ENCODE measurements at places on chromosomes 13 and 19.

DNA sequence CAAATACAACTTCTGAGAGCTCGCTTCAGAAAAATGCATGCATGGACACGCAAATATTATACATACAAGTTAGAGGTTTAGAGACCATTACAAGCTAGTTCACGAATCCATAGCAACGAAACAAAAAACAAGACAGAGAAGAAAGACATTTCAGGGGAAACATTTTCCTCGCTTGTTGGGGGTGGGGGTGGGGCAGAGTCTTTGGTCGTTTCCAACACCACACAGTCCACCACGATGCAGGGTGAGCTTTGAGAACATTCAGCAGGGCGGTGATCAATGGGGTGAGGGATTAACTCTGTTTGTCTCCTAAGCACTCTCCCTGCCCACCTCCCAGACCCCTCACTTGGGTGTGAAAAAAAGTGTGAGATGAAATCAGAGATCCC is 651 bp downstream of the OXGR1 start:
- no peak for DNase-seq

DNA sequence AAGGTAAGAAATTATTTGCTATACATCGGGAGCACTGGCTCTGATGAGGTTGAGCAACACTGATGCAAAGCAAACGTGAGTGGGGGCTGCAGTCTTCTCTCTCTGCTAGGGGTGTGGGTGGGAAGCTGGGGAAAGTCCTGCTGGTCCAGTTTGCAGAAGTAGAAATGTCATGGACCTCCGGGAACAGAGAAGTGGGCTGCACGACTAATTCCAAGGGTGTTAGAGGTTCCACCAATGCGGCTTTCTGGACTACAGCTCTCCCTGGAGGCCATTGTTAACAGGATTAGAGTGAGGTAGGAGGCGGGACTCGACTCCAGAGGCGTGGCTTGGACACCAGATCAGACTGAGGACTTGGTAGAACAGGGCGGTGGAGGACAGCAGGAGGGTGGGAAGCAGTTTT is 5.7 kb upstream of the FBXO27 start:
- DNase-seq = no peak

- DNase-seq = no peak
Observed at GRCh38 chr13:75432045-75432444, 49.9 kb downstream of the TBC1D4 start.

DNA sequence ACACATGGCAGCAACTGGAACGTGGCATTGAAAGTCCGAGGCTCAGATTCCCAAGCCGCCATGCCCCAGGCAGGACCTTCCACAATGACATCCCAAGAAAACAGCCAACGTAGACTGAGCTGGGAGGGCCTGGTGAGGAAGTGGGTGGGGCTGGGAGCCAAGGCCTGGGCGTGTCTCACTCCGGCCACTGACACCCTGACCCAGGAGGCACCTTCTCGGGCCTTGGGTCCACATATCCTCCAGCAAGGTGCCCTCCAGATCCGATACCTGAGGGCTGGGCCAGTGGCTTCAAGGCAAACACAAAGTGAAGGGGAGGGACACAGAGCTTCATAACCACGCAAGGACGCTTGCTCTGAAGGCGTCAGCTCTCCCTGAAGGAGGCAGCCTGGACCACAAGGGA is 43.0 kb downstream of the RAB20 start:
- DNase-seq = no peak

DNA sequence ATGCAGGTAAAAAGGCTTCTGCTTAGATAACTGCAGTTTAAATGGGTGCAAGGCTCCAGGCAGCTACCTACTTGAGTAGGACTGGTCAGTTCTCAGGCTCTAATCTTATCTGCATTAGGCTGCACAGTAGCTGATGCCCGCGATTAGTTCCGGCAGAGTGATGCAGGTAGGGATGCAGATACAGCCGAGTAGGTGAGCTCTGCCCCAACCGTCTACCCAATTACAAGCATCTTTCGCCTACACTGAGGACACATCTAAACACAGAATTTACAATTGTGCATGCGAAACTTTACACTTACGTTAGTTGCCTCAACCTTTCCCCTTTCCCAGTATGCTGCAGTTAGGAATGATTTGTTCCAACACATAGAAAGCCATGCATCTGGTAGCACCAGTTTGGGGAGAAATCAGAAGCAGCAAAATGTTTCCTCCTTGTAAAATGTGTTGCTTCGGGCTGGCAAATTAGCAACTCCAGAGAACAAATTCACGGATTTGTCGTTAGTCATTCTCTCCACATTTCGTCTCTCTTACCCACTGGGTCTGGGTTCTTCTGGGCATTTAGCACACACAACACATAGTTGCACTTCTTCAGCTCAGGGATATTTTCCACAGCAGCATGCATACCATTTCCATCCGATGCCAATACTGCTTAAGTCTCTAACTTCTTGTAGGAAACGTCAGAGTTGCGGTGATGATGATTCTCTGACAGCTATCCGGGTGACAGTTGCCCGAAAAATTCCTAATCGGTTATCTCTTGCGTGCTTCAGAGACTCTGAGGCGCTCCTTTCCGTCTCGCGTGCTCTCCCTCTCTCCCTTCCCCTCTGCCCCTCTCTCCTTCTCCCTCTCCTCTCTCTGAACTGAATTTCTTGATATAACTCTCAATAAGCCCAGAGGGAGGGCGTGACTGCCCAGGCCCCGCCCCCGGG is at the start of gene PCDH9:
Gene PCDH9, minus strand, starts transcription at position 856 of the 923 bp plus-strand sequence. CDS start 1,896 bp downstream, outside the sequence.
- DNase-seq = no peak

DNA sequence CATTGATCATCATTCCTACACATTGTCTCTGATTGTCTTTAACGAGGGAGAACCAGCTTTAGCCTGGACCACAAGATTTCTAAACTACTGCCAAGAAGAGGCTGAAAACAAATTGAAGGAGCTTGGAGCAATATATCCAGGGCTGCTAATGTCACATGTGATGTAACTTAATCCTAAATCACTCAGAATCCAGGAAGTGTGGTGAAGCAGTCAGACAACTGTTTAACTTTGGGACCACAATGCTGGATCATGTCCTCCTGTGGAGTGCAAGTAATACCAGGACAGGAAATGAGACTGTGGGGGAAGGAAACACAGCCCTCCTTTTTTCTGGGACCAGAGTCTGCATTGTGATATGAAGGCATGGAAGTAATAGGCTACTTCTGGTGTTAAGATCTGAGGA is 430.2 kb downstream of the KCTD12 start:
- no peak for DNase-seq

- no peak for DNase-seq
Observed at GRCh38 chr13:20168396-20168795, 7.5 kb upstream of the GJA3 start.

GRCh38 chr13:100273138-100273537 is 184.2 kb downstream of the PCCA start:
- no peak for DNase-seq

- no peak for DNase-seq
Observed at GRCh38 chr19:39845172-39845571, 1.0 kb downstream of the FBL start.

- DNase-seq = no peak
Observed at GRCh38 chr19:40683437-40683836, 7.0 kb downstream of the NUMBL start.

DNA sequence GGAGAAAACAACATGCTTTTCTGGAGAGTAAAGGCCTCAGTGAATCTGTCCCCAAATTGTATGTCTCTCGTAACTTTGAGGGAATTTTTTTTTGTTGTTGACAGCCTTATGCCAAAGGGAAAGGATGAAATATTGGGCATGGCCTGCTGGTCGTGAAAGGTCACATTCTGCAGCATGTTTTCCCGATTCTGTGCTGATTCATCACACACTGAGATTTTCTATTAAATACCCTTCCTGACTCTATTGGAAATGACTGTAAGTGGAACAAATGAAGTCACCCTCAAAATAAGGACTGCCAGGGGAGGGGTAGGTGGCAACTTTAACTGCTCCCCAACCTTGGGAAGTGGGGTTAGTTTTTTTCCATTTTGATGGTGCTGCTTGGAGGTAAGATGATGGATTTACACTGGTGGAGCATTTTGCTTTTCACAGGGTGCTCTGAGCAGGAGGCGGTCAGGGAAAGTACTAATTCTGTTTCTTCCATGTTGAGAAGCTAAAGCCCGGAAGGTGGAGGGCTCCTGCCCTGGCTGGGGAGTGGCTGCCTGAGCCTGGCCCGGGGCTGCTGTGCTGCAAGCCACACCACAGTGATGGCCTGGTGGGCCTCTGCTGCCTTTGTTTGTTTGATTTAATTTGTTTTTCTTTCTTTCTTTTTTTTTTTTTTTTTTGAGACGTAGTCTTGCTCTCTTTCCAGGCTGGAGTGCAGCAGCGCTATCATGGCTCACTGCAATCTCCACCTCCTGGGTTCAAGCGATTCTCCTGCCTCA is 116.8 kb upstream of the SPATA13 start:
- DNase-seq = no peak

- no peak for DNase-seq
Observed at GRCh38 chr13:50286324-50286723, 271.1 kb downstream of the KCNRG start.

- DNase-seq = no peak
Observed at GRCh38 chr19:13024126-13024950, 29.1 kb downstream of the NFIX start.

DNA sequence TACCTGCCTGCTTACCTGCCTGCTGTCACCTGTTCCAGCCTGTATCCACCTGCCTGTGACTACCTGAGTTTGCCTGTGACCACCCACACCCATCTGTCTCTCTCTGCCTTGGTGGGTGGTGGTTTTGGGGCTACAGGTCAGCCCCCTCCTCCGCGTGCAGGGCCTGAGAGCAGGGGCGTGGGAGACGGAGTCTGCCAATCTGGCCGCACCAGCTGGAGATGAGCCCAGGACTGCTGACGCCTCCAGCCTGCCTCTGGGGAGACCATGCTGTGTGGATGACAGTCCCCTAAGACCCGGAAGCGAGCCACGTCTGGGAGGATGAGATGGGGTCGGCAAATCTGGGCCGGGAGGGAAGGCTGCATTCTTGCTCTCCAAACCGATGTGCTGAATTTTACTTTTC is 15.9 kb upstream of the KCTD15 start:
- DNase-seq = no peak

DNA sequence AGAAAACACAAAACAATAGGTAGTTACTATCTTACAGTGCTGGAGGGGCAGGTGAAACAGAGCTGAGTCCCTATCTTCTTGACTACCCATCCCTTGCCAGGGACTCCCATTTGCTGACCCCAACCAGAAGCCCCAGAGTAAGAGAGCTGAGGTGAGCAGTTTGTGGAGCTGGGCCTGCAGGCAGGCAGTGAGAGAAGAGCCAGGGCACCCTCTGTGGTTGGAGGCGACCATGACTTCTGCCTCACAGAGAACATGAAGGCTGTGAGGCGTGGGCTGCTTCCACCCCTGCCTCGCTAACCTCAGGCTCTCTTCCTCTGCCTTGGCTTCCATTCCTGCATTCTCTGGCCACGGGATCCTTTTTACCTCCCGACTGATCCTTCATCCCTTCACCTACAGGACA is 47.5 kb upstream of the RNF113B start:
- DNase-seq = no peak
